ENCODE measurements at places on chromosomes 1 and 21.

- no peak for DNase-seq
These were observed 14.4 kb downstream of the KDM4A start for GRCh38 chr1:43664369-43664768.

DNA sequence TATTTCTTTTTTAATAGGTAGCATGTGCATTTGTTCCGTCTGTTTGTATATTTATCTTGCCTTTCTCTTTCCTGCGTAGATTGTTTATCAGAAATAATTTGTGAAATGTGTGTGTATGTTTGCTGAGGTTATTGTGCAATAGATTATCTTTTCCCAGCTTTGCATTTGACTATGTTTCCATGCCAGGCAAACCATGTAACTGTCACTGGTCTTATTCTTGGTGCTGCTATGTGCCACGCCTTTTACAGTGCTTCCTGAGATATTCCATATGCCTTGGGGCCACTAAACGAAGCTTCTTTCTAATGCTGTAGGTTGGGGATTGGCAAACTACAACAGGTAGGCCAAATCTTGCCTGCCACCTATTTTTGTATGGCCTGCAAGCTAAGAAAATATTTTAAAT is 598.8 kb downstream of the PLPP3 start:
- no peak for DNase-seq

GRCh38 chr1:224067621-224068457 is 46.1 kb upstream of the FBXO28 start:
- peak; percentile 11 for DNase-seq

DNA sequence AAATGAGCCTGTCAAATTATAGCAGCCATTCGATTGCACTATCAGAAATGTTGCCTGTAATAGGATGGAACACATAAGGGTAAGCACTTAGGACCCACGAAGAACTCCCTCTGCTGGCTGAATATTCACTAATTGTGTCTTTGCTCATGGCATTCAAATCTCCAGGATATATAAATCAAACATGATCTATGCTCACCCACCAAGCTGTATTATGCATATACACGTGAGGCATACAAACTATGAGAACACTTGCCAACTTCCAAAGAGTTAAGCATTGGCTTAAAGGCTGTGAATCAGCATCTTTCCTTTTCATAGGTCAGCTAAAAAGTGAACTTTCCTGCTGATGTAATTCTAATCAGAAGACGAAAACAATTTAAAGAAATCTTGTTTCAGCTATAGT is 34.5 kb downstream of the TMPRSS15 start:
- DNase-seq: peak; percentile 48

- no peak for DNase-seq
These were observed 76.4 kb downstream of the TTC3 start for GRCh38 chr21:37149411-37149810.

DNA sequence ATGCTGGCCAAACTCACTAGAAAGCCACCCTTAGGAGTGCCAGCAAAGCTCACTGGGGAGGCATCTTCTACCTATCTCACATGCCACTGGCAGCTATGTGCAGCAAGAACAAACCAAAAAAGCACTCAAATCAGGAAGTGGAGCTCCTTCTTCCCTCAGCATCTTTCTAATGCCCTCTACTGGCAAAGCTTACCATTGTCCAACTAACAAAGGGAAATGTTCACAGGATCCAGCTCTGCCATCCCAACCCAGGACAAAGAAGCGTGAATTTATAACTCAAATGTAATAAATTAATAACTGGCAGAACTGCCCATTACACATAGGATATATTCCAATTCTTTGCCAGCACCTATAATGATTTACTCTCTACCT is 38.9 kb downstream of the LEPR start:
- no peak for DNase-seq

DNA sequence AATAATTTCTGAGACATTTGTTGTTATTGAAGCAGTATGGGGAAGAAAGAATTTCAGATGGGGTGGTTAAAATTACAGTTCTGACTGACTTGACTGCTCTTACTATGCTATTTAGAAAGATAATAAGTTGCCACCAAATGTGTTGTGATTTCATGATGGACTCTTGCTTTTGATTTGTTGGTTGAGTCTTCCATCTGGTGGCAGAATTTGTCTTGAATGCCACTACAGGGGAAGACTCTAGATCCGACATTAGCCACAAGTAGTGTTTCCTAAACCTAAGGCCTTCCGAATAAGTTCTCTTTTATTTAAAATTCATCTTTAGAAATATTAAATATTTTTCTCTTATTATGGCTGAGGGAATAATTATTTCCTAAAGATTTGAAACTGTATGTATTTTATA is 190.9 kb upstream of the ADGRL4 start:
- no peak for DNase-seq

DNA sequence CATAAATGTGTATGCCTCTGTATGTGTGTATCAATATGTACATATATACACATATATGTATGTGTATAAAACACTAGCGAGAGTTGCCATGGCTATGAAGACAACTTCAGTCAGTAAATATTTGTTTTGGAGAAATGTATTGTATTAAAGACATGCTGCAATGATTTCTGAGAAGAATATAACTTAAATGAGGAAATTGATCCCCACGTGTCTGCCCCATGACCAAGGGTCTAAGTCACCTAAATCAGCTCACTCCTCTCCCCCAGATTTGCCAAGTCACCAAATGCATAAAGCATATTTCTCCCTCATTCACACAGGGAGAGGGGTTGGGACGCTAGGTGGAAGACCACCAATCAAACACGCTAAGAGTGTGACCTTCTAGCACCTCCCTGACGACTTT is 58.3 kb upstream of the LYST start:
- DNase-seq: no peak

- DNase-seq: no peak
These were observed 283.8 kb downstream of the USP25 start for GRCh38 chr21:16013570-16013969.

Measured in eye (tissue), 1 donor.